ENCODE measurements at places on chromosomes 5 and 9.

DNA sequence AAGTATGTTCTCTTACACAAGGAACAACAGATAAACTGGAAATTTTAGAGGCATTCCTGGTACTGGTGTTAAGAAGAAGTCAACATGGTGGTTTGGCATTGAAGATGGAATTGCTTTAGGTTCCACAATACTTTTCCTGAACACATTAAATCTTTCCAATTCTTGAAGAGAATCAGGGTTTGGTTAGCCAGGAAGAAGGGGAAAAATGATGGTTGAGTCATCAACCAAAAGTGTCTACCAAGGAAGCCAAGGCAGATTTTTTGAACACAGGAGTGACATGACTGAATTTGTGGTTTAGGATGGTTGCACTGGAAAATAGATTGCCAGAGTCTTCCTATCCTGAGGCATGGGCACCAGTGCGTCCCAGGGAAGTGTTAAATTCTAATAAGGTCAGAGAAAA lies 433.4 kb downstream of the TMEM38B start:
- no peak for DNase-seq

GRCh38 chr5:59380350-59380951 lies 513.1 kb downstream of the PDE4D start:
- peak; percentile 57 for DNase-seq

GRCh38 chr9:129026442-129027223 lies 1.5 kb downstream of the SH3GLB2 start:
- no peak for DNase-seq

DNA sequence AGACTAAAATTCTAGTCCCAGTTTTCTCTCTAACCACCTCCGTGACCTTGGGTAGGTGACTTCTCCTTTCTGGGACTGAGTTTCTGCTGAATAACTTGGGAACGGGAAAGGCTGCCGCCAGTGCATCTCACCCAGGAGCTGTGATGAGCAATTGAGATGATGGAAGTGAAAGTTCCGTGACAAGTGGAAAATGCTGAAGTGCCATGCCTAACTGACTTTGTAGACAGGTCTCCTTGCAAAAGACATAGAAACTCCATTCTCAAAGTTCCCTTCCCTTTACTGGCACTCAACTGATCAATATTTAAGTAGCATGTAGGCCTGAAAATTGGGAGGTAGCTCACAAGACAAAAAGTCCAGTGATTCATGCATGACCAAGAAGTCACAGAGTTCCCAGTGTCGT lies 6.3 kb upstream of the ADAM19 start:
- DNase-seq, result no peak

DNA sequence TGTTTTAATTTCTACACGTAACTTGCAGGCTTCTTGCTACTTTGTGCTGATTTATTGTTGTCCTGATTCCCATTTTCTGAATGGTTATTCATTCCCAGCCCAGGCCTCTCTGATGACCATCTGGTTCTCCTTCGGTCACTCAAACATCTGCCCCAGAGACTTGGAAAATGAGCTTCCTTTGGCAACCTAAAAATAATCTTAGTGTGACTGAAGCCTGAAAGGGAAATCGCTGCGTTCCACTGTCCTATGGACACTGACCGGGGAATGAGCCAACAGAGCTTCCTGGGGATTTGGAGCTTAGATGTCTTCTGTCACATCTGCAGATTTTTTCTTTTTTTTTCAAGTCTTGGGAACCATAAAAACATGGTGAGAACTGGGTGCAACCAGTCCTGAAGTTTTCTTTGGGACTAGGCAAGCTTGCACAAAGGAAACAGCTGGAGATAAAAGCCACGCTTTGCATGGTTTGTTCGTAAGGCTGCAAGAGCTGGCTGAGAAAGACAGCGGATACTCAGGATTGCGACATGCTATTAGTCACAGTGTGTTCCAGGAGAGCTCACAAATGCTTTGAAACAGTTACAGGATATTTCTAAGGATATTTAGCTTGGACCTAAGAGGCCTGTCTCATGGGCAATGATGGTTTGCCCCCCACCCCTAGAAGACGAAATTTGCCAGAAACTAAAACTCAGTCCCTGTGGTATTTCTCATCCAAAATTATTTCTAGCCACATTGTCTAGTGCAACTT lies 146.2 kb downstream of the GOLPH3 start:
- DNase-seq, result no peak

DNA sequence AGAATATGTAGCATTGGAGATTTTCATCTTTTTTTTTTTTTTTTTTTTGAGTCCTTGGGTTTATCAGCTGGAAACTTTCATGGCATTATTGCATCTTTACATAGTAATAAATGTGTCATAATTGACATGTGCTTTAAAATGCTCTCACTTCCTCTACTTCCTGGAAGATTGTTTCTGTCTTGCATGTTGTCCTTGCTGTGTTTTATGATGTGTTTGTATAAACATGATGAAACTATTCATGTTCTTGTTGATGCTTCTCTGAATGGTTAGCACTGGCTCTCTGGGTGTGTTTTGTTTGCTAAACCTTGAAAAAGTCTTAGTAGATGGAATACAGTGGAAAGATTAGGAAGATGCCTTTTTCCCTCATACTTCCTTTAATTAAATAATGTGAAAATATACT lies 87.9 kb downstream of the IQGAP2 start:
- no peak for DNase-seq

DNA sequence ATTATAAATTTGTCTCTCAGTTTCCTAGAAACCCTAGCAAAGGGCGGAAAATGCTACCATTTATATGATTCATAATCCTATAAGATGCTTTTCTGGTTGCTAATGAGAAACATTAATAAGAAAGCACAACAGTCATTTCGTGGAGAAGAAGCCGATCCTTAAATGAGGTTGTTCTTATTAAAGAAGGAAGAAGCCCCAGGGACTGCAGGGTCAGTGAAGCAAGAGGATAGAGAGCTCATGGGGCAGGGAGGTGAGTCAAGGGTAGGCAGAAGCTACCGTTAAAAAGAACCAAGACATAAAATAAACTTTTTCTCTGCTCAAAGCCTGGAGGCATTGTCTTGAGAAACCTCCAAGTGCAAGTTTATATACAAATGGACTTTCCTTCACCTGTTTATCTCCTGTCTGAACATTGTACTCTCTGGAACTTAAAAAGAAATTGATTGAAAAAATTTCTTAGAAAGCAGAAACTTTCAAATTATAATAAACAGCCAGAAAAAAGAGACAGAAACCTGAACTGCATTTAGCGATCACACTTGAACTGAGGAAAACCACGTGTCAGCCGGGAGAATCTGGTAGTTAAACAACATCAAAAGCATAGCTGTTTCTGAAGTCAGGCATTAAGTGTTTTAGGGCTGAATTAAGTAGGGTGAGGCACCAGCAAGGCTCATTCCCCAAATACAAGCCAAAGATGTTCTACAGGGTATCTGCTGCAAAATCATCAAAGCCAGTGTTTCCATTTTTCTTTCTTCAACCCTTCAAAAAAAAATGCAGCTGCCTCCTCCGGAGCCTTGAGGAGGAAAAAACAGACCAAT lies 21.9 kb downstream of the HTR4 start:
- no peak for DNase-seq

- DNase-seq, result no peak
These were observed 115.8 kb downstream of the DRD1 start for GRCh38 chr5:175328176-175328575.

- no peak for DNase-seq
These were observed 3.2 kb upstream of the TLE4 start for GRCh38 chr9:79568337-79569101.

DNA sequence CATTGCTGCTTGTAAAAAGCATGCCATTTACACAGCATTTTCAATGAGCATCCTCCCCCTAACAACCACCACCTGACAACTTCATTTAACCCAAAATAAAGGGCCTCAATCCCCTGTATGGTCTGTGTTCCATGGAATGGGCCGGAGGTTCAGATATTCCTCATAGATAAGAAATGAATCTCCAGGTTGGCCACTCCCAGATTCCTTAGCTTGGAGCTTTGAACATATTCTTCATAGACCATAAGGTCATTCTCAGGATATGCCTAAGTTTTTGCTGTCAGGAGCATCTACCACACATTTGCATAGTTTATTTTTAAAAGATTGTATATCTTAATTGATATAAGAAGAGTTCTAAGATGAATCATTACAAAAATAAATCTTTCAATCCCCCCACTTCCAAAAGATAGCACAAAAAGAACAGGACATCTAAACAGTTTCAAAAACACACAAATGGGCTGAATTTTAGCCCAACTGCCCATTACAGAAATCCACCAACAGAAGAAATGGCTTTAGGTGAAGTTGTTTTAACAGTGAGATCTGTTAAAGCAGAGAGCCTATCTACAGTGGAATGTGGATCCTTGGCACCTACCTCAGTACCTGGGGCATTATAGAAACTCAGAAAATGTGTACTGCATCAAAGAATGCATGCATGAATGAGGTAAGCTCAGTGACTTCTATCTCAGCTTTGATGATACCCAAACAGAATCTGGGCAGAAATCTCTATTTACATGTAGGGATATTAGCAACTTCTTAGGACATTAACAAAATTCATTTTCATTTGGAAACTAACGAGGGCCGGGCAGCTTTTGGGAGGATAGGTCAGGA lies 179.8 kb downstream of the SEC61B start:
- DNase-seq, result no peak

DNA sequence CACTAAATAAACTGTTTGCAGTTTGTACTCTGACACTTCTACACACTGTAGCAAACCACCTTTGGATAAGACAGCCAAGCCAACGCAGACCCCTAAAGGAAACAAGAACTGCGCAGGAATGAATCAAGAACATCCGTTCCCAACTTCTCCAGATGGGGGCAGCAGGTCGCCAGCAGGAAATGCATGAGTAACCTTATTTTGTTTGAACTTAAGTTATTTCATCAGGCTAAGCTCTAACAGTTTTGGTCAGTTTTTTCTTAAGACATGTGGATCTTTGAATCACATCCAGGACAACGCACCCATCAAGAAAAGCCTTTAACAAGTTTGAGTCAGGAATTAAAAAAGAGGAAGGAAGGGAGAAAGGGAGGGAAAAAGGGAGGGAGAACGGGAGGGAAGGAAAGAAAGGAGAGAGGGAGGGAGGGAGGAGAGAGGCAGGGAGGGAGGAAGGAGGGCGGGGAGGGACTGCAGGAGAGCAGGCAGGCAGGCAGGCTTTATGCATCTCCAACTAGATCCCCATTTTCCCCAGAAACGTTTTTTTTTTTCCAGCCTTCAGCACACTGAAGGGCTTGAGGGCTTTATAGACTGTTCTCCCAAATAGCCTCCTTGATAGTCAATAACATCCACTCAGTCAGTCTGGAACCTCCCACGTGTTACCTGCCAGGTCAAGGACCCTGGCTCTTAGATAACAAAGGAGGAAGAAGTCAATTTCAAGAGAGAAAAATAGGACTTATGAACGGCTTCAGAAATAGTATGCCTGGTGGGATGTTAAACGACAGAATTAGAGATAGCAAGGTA lies 22.2 kb downstream of the BHMT start:
- DNase-seq, result peak; percentile 70

DNA sequence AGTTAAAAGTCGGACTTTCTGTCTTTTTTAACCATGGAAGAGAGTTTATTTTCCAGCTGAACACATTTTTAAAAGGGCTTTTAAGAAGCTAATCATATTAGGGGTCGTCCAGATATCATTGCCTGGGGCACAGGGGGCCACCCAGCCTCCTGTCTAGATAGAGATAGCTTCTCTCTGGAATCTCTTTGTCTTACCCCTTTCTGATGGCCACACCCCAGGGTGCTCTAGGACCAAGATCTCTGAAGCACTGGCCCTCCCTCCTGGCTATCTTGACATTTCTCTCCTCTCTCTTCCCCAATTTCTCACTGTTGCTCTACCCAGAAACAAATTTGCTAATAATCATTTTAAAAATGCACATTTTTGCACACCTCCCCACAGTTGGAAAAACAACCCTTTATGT lies 204.4 kb downstream of the NXNL2 start:
- DNase-seq, result no peak

GRCh38 chr5:83726912-83727311 lies 6.3 kb upstream of the HAPLN1 start:
- DNase-seq, result no peak

- no peak for DNase-seq
These were observed 48.0 kb downstream of the MED27 start for GRCh38 chr9:132031467-132032237.

DNA sequence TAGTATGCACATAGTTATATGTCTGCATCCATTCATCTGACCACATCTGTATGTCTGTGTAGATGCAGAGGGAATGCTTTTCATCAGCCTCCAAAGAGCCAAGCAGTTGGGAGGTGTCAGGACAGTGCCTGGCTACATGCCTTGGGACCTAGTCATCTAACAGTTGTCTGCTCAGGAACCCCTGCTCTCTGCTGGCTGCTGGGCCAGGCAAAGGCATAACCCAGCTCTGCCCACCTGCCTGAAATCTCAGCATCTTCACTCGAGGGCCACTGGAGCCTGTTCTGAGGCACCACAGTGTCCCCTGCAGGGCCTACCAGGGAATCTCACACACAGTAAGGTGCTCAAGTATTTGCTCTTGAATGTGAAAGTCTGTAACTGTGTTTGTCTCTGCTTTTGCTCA lies 3.7 kb downstream of the C9orf50 start:
- peak; percentile 21 for DNase-seq

- DNase-seq, result no peak
These were observed 10.0 kb upstream of the ZNF131 start for GRCh38 chr5:43110606-43111170.

- no peak for DNase-seq
These were observed 88.6 kb upstream of the PAPPA start for GRCh38 chr9:116064970-116065369.

- no peak for DNase-seq
These were observed 39.9 kb downstream of the ARHGAP26 start for GRCh38 chr5:142810081-142810480.

- DNase-seq, result peak; percentile 55
These were observed 21.7 kb upstream of the FAT2 start for GRCh38 chr5:151612689-151613427.

GRCh38 chr5:911601-912000 lies 18.9 kb downstream of the TRIP13 start:
- no peak for DNase-seq
